Activated CD4-positive, alpha-beta T cell treated with anti-CD3 and anti-CD28 coated beads for 48 hours (primary cell): ENCODE measurements at places on chromosomes 7 and 10.

GRCh38 chr7:28272461-28272877 is 91.9 kb upstream of the JAZF1 start:
- DNase-seq, result peak; percentile 38

DNA sequence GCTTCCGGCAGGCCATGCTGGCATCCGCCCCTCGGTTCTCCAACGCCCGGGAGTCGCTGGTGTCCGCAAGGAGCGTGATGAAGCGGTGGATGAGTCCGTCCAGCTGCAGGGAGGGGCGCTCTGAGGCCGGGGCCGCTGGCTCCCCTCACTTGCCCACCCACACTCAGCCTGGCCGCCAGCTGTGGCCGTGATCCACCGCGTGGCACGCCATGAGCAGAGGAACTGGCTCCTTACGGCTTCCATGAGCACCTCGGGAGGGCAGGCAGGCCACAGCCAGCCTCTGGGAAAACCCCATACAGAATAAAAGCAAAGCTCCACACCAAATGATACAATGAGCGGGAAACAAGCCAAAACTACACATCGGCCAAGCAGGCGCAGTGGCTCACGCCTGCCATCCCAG is 15.5 kb upstream of the MICALL2 start:
- DNase-seq, result no peak

DNA sequence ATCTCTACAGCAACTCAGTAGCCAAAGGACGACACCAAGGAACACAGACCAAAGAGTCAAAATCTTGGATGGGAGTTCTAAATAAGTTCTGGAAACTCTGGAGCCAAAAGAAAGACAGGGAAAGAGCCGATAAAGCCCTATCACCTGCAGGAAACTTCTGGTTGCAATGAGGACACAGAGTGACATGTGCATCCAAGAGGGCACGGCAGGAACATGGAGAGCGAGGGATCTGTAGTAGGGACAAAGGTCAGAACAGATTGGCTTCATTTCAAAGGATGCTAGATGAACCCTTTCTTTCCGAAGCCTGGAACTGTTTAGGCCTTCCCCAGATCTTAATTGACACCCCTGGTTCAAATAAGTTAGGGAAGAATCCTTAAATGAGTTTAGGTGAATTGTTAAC is 39.5 kb downstream of the CACNA2D1 start:
- no peak for DNase-seq

- DNase-seq, result peak; percentile 18
Measured at GRCh38 chr7:23020742-23021401, 6.9 kb upstream of the HYCC1 start.

DNA sequence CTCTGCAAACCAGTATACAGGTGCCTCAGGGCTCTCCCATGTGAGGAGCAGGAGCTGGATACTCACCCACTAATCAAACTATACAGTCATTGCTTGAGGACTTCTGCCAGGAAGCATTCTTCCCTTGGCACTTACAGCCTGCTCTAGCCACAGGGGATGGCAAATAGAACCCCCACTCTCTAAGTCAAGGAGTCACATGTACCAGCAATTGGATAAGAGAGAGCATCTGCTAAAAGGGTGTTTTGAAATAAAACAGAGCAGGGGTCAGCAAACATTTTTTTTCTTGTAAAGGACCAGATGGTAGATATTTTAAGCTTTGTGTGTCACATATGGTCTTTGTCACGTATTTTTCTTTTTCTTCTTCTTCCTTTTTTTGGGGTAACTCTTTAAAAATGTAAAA is 865.2 kb upstream of the GHITM start:
- DNase-seq, result no peak
